ENCODE measurements at places on chromosomes 3 and 15.

DNA sequence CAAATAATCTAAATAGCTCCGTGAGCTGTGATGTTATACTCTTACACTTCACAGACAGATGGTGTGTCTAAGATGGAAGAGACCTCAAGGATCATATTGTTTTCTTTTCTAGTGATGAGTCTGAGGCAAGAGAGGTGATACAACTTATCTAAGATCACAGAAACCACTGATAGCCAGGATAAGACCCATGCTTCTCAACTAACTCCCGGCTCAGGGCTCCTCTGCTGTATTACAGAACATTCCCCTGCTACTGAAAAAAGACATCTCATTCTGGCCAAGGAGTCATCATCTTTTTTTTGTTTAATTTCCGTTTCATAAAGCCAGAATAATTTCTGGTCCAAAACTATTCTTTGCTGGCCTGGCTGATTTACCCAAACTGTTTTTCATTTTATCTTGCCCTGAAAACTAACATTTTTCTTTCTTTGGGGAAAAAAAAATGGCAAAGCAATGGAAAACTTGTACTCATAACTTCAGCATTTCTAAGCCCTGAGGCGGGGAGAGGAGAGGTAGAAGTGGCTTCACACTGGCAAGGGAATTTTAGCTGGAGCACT lies 46.9 kb upstream of the GAP43 start:
- DNase-seq: no peak

DNA sequence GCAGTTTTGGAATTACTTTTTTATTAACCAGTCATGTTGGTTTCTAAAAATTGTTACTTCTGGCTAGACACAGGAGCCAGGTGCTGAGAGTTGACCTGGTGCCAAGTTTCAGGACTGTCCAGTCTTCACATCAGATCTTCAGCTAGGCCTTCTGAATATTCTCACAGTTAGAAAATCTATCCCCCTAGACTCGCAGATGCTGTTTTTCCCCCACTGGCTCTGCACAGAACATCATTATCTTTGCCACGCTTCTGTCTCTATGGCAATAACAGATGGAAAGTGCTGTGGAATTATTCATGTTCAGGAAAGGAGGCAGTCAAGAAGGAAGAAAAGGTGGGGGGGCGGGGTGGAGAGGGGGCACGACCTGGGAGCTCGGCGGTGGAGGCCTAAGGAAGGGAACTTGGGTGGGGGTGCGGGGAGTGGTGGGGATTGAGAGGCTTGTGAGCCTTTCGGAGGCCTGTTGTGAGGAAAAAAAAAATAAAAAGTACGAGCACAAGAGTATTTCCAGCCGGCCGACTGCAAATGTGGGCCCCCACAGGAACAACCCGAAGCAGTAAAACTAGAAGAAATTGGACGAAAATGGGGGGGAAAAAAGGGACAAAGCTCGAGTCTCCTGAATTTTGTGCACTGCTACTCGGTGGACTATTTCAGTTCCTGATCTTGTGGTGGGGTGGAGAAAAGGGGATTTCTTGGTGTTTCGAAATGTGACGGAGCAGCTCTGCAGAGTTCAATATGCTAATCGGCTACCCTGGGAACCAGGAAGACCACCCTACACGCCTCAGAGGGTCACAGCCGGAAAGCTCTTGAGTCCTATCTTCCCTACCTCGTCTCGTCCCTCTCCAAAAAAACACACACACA lies 1.5 kb upstream of the SKIL start:
- no peak for DNase-seq

DNA sequence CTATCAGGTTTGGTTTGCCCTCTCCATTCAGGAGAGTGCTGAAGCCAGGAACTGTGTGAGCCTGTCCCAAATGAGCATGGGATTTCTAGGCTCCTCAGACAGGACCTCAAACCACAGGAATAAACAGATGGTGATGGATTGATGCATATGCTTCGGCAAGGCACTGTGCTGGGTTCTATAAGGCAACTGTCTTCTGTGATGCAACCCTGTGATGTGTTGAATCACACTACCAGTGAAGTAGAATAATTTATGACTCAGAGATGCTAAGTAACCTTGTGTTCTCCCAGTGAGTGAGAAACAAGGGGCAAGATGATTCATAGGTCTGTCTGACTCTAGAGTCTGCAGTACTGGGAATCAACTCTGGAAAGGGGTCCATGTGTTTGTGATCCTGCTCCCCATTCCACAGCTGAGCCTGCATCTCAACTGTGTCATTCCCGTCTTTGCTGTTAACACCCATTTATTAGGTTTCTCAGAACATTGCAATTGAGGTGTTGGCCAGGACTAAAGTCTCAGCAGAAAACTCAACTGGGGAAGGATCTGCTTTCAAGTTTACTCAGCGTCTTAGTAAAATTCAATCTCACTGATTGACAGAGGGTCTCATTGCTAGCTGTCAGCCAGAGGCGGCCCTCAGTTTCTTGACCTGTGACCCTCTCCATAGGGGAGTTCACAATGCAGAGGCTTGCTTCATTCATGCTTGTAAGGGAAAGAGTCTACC lies 510.1 kb upstream of the CFAP20DC start:
- DNase-seq: no peak

DNA sequence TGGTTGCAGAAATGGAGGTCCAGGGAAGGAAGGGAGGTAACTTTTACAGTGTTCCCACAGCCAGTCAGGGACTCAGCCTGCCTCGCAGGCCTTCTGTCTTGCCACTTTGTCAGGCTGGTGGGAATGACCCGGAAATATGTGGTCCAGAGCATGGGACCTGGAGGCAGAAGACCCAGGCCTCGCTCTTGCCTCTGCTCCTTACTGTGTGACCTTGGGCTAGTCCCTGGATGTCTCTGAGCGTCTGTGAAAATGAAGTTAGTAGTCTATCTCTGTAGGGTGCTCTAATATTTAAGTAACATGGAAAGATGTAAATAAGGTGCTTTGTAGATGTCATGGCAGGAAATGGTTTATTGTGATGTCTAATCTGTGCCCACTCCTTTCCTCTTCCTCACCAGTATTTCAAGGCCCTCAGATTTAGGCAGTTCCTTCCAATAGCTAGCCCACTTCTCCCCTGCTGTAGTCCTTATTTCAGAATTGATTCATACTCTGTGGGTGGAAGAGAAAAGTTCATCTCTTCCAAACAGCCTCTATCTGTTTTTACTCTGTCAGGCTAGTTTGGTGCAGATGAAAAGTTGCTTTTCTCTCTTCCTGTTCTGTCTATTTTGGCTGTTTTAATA lies 9.1 kb downstream of the CORO2B start:
- no peak for DNase-seq

DNA sequence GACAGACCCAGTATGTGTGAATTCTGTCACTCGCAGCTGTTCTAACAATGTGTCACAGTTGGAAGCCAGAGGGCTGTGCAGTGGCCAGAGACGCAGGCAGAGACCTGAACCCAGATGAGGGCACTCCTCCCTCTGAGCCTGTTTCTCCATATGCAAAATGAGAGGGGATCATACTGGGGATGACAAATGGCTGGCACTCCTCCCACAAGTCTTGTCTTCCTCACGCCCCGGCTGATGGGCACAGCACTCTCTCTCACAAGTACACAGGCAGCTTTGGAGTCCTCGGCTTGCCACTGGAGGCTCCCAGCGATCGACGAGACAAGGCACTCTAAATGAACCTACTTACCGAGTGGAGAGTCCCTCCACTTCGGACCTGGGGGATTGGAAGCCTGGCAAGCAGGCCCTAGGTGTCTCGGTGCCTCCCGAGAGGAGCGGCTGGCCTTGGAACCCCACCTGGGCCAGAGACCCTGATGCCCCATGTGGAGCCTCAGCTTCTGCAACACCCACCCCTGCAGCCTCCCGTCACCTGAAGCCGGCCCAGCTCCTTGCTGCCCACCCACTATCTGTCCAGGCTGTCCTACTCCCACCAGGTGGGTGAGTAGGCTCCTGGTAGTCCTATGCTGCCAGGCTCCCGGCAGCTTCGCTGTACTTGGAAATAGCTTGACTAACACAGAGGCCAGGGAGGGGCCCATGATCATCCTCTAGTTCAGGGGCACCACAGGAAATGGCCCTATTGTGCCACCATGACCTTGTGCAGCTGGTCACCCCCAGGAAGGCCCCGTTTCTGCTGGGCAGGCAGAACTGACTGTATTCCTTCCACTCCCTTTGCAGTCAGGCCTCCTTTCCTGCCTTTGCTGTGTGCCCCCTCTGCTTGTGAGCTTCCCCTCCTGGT lies 65.0 kb upstream of the IQSEC1 start:
- no peak for DNase-seq

- no peak for DNase-seq
Measured at GRCh38 chr15:100394736-100395440, 53.1 kb upstream of the ADAMTS17 start.

GRCh38 chr3:127175272-127175671 lies 17.7 kb upstream of the PRR23E start:
- DNase-seq: no peak

DNA sequence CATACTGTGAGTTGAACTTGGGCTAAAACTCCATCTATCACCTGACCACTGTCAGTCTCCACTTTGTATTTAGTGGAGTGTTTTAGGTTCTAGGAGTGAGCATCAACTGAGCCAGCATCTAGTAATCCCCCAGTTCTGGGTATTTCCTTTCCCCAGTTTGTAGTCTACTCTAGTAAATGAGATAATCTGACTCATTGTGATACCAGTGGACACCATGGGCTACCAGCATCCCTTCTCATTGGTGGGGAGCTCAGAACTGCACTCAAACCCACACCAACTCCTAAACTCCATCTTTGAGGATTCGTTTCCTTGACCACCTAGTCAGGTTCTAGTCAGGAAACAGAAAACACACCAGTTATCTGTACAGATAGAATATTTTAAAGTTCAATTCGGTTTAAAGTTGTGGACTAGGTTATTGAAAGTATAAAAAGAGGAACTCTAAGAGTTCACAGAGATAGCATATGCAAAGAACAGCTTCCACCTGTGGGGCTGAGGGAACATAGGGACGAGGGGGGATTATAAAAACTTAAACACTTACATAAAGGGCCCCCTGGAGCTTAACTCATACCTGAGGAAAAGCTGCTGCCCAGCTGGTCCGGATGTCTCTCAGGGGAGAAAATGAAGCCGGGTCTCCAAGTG lies 36.0 kb downstream of the LEO1 start:
- DNase-seq: no peak

GRCh38 chr3:10232137-10232536 lies 16.1 kb upstream of the TATDN2 start:
- no peak for DNase-seq

DNA sequence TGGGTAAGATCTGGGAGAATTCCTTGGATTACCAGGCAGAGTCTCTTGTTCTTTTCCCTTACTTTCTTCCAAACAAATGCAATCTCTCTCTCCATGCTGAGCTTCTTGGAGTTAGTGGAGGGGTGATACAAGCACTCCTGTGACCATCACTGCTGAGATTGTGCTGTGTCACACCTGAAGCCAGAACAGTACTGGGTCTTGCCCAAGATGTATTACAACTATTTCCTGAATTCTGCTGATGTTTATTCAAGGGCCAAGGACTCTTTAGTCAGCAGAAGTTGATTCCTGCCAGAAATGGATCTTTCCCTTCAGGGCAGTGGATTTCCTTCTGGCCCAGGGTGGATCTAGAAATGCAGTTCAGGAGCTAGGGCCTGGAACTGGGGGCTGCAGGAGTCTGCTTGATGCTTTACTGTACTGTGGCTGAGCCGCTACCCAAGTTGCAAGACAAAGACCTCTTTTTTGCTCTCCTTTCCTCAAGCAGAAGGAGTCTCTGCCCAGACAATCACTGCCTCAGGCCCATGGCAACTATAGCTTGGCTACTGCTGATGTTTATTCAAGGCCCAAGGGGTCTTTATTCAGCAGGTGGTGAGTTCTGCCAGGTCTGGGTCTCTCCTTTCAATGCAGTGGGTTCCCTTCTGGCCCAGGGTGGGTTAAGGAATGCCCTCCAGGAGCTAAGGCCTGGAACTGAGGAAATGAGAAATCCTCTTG lies 98.8 kb downstream of the SH3GL3 start:
- DNase-seq: no peak

Measured in activated naive CD8-positive, alpha-beta T cell treated with anti-CD3 and anti-CD28 coated beads, Interleukin-2, amount 50 U/mL, for 16 hours (primary cell).